Mononuclear cell (primary cell): ENCODE measurements at places on chromosomes 3 and 15. TPM values are rescaled to one million over a fixed set of nuclear protein-coding genes. Genes with fewer than 3 reads are reported as not detected.

The MKRN3 gene
- total RNA-seq = 1.6 TPM

The ENTPD3 gene
- 0.10 TPM for total RNA-seq

The LPCAT4 gene
- total RNA-seq = 9.2 TPM

The SUSD5 gene
- under 0.01 TPM for total RNA-seq

The GNAT1 gene
- not detected for total RNA-seq

The TOPAZ1 gene
- total RNA-seq = not detected

The RTP1 gene
- not detected for total RNA-seq

The TBC1D5 gene
- total RNA-seq = 78.4 TPM

The PLOD2 gene
- total RNA-seq = 1.8 TPM

The SEMA3F gene
- total RNA-seq = 0.42 TPM

The ZNF35 gene
- 6.4 TPM for total RNA-seq

The CLEC3B gene
- 0.21 TPM for total RNA-seq

The TPRG1 gene
- 2.4 TPM for total RNA-seq

The LYZL4 gene
- total RNA-seq = not detected

The PAK6 gene
- 0.42 TPM for total RNA-seq
